ENCODE measurements at places on chromosomes 5 and 9. TPM values are rescaled to one million over a fixed set of nuclear protein-coding genes. Genes with fewer than 3 reads are reported as not detected.
A peak's percentile ranks its signal among the peaks of the same experiment; 100 is the strongest.

GRCh38 chr9:108776920-108777639 is 78.7 kb downstream of the ACTL7B start:
- no peak for DNase-seq
- H3K36me3 ChIP-seq = no peaks in the 10 kb centered on the region
- no peak overlapping the region for H3K27ac ChIP-seq
- H3K4me1 ChIP-seq = no peaks in the 10 kb centered on the region
- H3K27me3 ChIP-seq = no peaks in the 10 kb centered on the region
- no peak overlapping the region for H3K4me3 ChIP-seq

Gene ANP32B
- total RNA-seq = 38.4 TPM

GRCh38 chr5:35194635-35195471 is 35.4 kb downstream of the PRLR start:
- H3K36me3 ChIP-seq = no peaks in the 10 kb centered on the region
- H3K27ac ChIP-seq = no peak overlapping the region
- H3K27me3 ChIP-seq = no peaks in the 10 kb centered on the region

DNA sequence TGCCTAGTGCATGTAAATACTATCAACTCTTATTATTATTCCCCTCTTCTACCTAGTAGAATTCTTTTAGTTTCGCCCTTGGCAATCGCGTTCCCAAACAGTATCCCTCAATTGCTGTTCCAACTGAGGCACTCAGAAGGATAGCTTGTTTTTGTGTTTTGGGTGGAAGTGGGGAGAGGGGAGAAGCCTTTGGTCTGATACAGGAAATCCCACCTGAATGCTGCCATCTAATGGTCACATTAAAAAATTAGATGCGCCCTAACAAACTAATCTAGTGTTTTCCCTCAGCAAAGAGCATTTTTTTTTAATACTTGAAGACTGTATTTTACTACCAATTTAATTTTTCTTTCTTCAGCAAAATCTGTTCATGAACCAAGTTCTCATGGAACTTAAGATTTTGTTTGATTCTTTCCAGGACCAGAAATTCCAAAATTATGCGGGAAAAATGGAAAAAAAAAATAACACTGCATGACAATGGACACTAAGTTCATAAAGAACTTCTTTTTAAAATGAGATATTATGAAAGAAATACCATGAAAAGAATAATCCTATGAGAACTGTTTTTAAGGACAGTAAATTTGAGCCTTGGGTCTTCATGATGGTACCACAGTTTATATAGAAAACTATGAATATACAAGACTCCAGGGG is 22.2 kb upstream of the GLDC start:
- H3K4me1 ChIP-seq = peaks cover 12% of the 10 kb centered on the region
- no peak overlapping the region for H3K4me3 ChIP-seq
- H3K27me3 ChIP-seq = no peaks in the 10 kb centered on the region
- DNase-seq = no peak
- no peak overlapping the region for H3K27ac ChIP-seq
- no peaks in the 10 kb centered on the region for H3K36me3 ChIP-seq

DNA sequence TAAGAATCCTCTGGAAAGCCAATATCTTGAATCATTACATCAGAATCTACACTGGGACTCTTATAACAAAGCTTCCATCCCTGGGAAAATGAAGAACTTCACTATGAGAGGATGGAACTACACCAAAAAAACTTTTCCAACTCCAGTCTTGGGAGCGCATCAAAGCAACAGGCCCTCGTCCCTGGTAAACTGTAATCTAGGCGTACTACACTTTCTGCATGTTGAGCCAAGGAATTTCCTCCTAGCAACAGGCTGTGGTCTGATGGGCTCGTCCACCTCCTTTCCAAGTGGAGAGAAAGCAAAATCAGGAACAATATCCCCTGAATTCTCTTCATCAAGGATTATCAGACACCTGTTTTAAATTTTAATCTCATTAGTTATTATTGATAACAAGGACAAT is 94.1 kb downstream of the NFIB start:
- no peak overlapping the region for H3K4me3 ChIP-seq
- no peak for DNase-seq
- no peaks in the 10 kb centered on the region for H3K36me3 ChIP-seq
- H3K27me3 ChIP-seq = no peaks in the 10 kb centered on the region
- H3K27ac ChIP-seq = no peak overlapping the region
- peaks cover 57% of the 10 kb centered on the region for H3K4me1 ChIP-seq

- no peak overlapping the region for H3K27ac ChIP-seq
- no peak overlapping the region for H3K4me3 ChIP-seq
- H3K27me3 ChIP-seq = no peaks in the 10 kb centered on the region
- H3K36me3 ChIP-seq = no peaks in the 10 kb centered on the region
Measured at GRCh38 chr5:27855491-27855890, 817.1 kb upstream of the CDH9 start.

GRCh38 chr9:98328770-98329169 is 73.3 kb upstream of the TBC1D2 start:
- H3K4me3 ChIP-seq = no peak overlapping the region
- H3K27ac ChIP-seq = no peak overlapping the region
- DNase-seq = no peak
- no peaks in the 10 kb centered on the region for H3K36me3 ChIP-seq

Gene BNC2
- total RNA-seq = 1.8 TPM

Gene HACD4
- 0.99 TPM for total RNA-seq

Gene GDA
- total RNA-seq = 1.6 TPM

Gene KIF4B
- total RNA-seq = 0.26 TPM

Gene NR6A1
- total RNA-seq = 3.3 TPM

DNA sequence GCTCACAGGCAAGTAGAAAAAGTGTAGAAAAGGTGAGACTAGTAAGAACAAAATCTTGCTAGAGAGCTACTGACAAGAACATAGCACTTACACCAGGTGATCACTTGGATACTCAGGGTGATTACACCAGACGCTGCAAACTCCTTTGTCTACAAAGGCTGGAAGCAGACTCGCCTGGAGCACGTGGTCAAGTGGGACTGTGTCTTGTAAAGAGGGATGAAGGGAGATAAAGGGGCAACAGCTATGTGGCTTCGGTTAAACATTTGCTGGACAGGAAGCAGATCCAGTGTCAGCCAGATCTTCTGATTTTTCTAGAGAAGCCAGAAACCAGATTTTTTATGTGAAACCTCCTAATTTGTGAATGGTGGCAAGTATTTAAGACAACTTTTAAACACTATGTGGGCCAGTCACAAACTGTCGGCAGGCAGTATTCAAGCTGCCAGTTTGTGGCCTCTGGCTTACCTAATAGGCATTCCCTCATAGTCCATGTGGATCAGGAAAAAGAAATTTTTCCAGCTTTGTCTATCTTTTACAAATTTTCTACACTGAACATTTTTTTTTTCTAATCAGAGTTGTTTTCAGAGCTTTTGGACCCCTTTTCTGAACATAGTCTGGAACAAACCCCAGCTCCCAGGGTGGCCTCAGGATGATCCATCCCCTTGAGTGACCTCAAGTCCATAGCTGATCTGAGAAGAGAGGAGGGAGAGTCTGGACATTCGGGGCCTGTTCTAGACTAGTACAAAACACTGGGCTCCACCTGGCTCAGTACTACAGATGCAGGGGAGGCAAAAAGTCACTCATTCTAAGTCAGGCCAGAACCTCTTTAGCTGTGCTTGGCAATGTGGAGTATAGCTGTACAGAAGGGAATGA is 262.9 kb downstream of the ARRDC3 start:
- DNase-seq = no peak
- peak overlapping the region; percentile 53 for H3K27ac ChIP-seq
- H3K4me3 ChIP-seq = no peak overlapping the region
- no peaks in the 10 kb centered on the region for H3K36me3 ChIP-seq
- H3K27me3 ChIP-seq = no peaks in the 10 kb centered on the region

DNA sequence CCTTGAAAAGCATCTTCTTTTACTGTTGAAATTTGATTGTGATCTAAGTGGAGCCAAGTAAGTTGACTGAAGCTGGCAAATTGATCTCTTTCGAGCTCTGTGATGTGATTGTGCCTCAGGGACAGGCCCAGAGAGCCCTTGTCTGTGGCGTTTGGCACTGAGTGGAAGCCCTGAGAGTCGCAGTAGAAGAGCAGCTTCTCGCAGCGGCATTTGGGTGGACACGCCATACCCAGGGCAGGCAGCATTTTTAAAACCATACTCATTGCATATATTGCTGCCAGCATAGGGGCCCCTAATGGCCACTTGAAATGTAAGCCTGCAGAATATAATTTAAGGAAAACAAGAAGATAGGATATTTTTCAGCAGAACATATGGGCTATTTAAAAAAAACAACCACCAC is 894 bp downstream of the LRRTM2 start:
- H3K4me3 ChIP-seq = no peak overlapping the region
- DNase-seq = no peak
- no peaks in the 10 kb centered on the region for H3K36me3 ChIP-seq

DNA sequence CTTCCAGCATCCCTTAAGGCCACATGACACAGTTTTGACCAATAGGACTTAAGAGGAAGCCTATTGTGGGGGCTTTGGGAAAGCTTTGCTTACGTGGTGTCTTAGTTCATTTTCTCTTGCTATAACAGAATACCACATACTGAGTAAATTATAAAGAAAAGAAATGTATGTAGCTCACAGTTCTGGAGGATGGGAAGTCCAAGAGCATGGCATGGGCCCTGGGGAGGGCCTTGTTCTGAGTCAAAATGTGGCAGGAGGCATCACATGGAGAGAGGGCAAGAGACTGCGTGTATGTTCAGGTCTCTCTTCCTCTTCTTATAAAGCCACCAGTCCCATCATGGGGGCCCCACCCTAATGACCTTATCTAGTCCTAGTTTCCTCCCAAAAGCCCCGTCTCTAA is 68.6 kb upstream of the CPEB4 start:
- no peak overlapping the region for H3K27ac ChIP-seq
- no peak for DNase-seq
- H3K4me1 ChIP-seq = peaks cover 19% of the 10 kb centered on the region
- H3K4me3 ChIP-seq = no peak overlapping the region
- no peaks in the 10 kb centered on the region for H3K36me3 ChIP-seq

- no peaks in the 10 kb centered on the region for H3K36me3 ChIP-seq
- no peaks in the 10 kb centered on the region for H3K4me1 ChIP-seq
- no peak overlapping the region for H3K27ac ChIP-seq
- no peak for DNase-seq
- no peak overlapping the region for H3K4me3 ChIP-seq
Measured at GRCh38 chr5:56984445-56984844, 32.5 kb upstream of the MIER3 start.

DNA sequence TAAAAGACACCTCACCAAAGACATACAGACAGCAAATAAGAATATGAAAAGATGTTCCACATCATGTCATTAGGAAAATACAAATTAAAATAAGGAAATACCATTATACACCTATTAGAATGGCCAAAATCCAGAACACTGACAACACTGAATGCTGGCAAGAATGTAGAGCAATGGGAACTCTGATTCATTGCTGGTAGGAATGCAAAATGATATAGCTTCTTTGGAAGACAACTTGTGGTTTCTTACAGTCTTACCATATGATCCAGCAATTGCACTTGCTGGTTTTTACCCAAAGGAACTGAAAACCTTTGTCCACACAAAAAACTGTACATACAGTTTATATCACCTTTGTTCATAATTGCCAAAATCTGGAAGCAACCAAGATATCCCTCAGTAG is 6.5 kb downstream of the TMEM161B start:
- no peaks in the 10 kb centered on the region for H3K36me3 ChIP-seq
- no peak overlapping the region for H3K4me3 ChIP-seq
- H3K27ac ChIP-seq = no peak overlapping the region
- DNase-seq = no peak
- H3K4me1 ChIP-seq = peaks cover 14% of the 10 kb centered on the region

GRCh38 chr9:37333288-37333687 is 89.2 kb upstream of the GRHPR start:
- H3K4me3 ChIP-seq = no peak overlapping the region
- H3K27me3 ChIP-seq = no peaks in the 10 kb centered on the region

GRCh38 chr9:133691191-133691590 is 47.0 kb downstream of the SARDH start:
- no peak for DNase-seq
- H3K27me3 ChIP-seq = no peaks in the 10 kb centered on the region
- peaks cover 9% of the 10 kb centered on the region for H3K36me3 ChIP-seq
- H3K4me1 ChIP-seq = no peaks in the 10 kb centered on the region
- H3K4me3 ChIP-seq = no peak overlapping the region

- peaks cover 67% of the 10 kb centered on the region for H3K4me1 ChIP-seq
- H3K27ac ChIP-seq = peak overlapping the region; percentile 94
- no peaks in the 10 kb centered on the region for H3K36me3 ChIP-seq
- H3K4me3 ChIP-seq = peak overlapping the region; percentile 96
Measured at GRCh38 chr5:139651043-139651834, 3.1 kb downstream of the CXXC5 start.

DNA sequence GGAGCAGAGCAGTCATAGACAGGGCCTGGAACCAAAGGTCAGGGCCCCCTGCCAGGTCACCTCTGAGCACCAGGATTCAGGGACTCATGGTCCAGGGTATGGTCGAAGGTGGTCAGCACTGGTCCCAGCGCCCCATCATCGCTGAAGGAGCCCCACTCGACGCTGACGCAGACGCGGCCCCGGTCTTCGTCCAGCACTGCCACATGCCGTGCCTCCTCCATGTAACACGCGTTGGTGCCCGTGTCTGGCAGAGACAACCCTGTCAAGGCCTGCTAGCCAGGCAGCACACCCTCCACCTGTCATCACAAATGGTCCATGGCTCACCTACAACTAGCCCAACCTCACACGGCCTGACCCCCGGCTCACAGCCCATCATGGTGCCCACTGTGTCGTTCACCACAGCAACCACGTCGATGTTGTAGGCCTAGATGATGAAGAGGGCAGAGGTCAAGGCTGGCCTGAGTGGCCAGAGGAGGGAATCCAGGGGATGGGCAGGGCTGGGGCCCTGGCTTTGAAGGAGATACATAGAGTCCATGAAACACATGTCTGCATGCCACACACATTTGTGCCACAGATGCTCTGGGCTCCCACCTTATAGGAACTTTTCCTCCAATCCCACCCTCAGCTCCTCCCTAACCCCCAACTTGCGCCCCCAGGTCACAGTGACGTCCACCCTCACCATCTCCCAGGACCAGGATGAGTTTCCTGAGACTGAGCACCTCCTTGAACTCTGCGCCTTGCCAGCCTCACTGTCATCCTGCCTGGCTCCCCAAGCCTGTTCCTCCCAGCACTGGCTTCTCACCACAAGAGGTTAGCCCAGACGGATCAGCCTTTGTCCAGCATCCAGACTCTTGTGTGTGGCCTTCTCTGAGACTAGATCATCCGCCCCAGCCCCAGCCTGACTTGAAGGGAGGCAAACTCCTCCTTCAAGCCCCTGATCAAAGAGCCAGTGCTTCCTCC is 9.5 kb downstream of the HK3 start:
- H3K4me3 ChIP-seq = no peak overlapping the region
- H3K27me3 ChIP-seq = no peaks in the 10 kb centered on the region
- no peaks in the 10 kb centered on the region for H3K4me1 ChIP-seq

Gene GRIN3A
- total RNA-seq = under 0.01 TPM

GRCh38 chr5:133696782-133697507 is 84.6 kb upstream of the FSTL4 start:
- H3K27me3 ChIP-seq = no peaks in the 10 kb centered on the region
- H3K36me3 ChIP-seq = no peaks in the 10 kb centered on the region
- H3K4me1 ChIP-seq = no peaks in the 10 kb centered on the region

DNA sequence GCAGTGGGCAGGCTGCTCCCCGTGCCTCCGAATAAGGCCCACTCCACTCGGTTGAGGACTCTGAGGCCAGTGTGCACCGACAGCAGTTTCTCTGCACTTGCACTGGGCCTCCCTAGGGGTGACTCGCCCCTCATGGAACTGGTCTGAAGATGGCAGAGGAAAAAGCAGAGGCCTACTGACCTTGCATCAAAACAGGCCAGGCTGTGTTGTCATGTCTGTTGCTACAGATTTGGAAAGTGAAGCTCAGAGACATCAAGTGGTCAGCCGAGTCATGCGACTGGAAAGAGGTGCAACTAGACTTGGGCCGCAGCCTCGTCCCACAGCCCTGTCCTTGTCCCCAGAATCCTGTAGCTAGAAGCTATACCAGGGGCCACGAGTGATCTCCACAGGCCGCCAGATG is 78.3 kb downstream of the DCP2 start:
- H3K27me3 ChIP-seq = no peaks in the 10 kb centered on the region
- H3K36me3 ChIP-seq = no peaks in the 10 kb centered on the region
- no peaks in the 10 kb centered on the region for H3K4me1 ChIP-seq
- no peak overlapping the region for H3K27ac ChIP-seq
- no peak overlapping the region for H3K4me3 ChIP-seq

Data from body of pancreas (tissue), 4 donors.